WERI-Rb-1 (cell line): ENCODE measurements at places on chromosomes 7 and 10.

DNA sequence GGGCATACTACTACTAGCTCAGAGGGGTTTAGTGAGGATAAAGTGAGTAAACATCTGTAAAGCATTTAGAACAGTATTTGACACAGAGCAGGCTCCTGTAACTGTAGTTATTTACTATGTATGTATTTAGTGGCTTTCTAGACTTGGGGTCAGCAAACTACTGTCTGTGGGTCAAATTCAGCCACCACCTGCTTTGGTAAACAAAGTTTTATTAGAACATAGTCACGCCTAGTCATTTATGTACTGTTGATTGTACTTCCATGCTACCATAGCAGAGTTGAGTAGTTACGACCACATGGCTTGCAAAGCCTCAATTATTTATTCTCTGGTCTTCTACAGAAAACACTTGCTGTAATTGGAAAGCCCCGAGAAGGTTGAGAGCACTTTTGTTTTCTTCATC is 248.5 kb upstream of the PLPP4 start:
- DNase-seq, result no peak

DNA sequence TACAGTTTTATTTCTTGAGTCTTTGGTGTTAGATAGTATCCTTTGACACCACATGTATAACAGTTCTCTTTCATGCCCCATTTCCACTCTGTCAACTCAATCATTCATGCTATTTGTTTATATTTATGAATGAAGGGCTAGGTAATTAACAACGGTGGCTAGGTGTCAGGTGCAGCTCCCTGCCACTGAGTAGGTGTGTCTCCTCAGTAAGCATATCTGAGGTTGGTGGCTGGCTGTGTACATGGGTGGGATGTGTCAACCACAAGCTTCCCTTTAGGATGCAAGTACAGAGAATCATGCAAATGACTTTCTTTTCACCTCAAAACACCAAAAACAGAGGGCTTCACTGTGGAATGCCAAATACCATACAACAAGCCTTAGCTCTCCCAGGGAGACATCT is 83.4 kb downstream of the ZNF365 start:
- no peak for DNase-seq

GRCh38 chr7:22718911-22719420 is 8.0 kb upstream of the IL6 start:
- no peak for DNase-seq

- no peak for DNase-seq
These were observed 44.8 kb downstream of the AKR1B1 start for GRCh38 chr7:134414109-134414508.

DNA sequence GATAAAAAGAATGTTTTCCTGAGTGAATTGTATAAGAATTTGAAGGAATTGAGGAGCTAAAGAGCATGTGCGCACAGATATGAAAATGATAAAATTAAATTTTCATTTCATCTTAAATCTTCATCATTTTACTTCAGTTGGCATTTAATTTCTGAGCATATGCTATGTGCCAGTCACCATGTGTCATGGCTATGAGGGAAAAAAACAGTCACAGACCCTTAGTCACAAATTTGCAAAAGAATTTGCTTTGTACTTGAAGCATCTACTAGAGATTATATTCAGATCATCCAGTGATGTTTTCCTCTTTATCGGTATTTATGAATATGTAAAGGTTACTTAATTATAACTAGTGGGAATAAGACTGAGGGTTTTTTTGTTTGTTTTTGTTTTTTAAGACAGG is 29.8 kb downstream of the VCL start:
- DNase-seq, result no peak

GRCh38 chr10:108852211-108852610 is 1071.1 kb downstream of the XPNPEP1 start:
- DNase-seq, result no peak

DNA sequence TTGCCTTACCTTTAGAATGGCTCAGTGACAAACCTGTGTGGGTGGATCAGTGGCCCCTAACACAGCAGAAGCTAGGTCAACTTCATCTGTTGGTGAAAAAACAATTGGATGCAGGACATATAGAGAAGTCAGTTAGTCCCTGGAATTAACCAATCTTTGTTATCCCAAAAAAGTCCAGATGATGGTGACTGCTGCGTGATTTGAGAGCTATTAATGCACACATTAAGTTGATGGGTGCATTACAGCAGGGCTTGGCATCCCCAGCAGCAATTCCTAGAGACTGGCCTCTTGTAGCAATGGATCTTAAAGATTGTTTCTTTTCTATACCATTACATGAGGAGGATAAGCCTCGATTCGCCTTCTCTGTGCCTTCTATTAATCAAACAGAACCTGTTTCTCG is 33.3 kb downstream of the OR13A1 start:
- no peak for DNase-seq

DNA sequence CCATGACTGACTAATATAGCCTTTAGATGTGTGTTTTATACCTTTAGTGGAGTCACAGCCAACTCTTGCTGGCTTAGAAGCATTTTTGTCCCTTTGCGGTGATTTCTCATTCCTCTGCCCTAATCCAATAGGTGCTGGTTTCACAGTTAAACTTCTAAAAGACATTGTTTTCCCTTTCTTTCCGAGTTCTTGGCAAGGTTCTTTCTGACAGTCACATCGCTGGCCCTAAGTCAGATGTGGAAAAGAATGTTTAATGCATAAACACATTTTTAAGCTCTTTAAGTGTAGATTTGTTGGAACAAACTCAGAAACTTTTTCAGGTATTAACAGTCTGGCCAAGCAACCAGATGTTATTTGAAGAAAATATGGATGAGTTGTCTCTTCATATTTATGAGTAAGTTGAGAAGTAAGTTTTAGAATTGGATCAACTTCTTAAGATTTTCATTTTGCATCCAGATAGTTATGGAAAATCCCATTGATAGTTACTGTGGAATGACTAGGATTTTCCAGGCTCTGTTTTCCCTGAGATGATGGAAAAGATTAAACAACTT is 4.1 kb downstream of the EPDR1 start:
- no peak for DNase-seq
